ENCODE measurements at places on chromosomes 16 and 17.

- no peak for DNase-seq
These were observed 94.7 kb upstream of the MPHOSPH6 start for GRCh38 chr16:82264756-82265155.

DNA sequence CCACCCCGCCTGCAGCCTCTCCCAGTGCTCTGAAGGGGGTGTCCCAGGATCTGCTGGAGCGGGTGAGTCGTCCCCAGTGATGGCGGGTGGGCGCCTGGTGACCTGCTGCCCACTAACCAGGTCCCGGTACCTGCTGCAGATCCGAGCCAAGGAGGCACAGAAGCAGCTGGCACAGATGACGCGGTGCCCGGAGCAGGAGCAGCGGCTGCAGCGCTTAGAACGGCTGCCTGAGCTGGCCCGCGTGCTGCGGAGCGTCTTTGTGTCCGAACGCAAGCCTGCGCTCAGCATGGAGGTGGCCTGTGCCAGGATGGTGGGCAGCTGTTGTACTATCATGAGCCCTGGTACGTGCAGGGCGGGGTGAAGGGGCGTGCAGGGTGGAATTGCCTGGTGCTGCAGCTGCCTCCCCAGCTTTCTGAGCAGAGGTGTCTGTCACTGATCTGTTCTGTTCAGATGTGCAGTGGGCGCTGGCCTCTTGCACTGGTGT lies 3.6 kb downstream of the CDT1 start:
- no peak for DNase-seq

DNA sequence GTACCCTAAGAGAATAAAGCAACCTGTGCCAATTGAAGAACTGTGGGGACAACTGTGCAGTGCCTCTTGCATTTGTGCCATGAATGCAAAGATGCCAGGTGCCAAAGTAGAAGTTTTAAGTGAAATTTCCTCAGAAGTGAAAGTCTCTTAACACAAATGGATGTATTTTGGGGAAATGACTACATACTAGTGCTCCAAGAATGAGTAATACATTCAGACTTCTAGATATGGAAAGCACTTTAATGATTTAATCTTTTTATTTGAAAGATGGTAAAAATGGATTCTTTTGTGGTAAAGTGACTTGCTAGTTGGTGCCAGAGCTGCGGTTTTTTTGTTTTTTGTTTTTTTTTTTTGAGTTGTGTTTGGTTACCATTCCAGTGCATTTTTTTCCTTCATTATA lies 15.0 kb downstream of the UTP18 start:
- DNase-seq = no peak

DNA sequence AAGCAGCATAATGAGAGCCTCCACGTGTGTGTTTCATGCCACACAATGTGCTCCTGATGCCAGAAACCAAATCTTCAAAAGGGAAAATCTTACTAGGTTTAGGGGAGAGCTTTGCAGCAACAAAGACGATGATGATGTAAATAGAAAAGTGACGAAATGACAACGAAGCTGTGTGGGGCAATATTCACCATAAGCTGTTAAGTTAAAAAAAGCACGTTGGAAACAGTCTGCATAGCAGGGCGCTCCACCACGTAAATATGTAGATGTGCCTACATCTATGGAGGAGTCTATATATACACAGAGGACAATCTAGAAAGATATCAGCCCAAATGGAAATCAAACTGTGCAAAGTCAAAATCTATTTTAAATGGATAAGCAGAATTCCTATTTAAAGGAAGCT lies 61.0 kb downstream of the RPH3AL start:
- no peak for DNase-seq

DNA sequence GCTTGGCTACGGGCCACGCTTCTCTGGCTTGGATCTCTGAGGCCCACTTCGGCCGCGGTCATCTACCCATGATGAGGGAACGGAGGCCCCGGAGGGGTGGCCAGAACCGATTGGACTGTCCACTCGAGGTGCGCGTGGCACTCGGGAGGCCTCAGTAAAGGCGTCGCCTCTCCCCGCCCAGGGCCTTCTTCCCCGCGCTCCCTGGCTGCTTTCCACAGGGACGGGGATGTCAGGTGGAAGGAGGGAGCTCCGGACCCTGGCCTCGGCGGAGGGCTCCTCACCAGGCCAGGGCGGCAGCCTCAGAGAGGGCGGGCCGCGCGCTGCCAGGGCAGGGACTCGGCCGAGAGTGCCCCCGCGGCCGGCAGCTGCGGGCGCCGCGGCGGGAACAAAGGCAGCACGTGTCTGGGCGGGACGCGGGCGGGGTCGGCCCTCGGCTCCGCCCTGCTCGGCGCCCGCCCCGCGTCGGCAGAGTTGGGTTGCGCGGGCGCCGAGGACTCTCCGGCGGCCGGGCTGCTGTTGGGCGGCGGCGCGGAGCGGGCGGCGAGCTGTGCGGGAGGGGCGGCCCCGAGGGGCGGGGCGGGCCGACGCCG lies 587 bp upstream of the CDK5R1 start:
- DNase-seq = no peak

DNA sequence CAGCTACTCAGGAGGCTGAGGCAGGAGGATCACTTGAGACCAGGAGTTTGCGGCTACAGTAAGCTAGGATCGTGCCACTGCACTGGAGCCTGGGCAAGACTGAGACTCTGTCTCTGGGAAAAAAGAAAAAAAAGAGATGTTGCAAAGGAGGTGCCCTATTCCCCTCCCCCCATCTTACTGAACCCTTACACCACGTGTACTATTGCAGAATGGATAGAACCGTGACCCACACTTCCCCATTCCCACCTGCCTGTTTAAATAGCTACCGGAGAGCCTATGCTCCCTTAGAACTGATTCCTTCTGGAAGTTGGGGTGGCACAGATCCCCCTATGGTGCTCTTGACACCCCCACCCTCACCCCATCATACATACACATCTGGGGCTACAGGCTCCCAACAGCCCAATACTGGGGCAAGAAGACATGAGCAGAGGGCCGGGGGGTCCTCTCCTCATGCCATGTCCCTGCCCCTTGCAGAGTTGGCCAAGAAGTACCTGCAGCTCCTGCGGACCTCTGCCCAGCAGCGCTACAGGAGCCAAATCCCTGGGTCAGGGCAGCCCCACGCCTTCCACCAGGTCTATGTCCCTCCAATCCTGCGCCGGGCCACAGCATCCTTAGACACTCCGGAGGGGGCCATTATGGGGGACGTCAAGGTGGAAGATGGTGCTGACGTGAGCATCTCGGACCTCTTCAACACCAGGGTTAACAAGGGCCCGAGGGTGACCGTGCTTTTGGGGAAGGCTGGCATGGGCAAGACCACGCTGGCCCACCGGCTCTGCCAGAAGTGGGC lies 35.7 kb downstream of the NLRC5 start:
- no peak for DNase-seq

GRCh38 chr16:53502331-53503269 lies at the start of gene AKTIP:
Gene AKTIP, minus strand, starts transcription at chr16:53503209. Its CDS starts 2,950 bp downstream, at chr16:53500259.
- no peak for DNase-seq

- DNase-seq = no peak
These were observed 137.1 kb upstream of the AXIN2 start for GRCh38 chr17:65698381-65699061.

DNA sequence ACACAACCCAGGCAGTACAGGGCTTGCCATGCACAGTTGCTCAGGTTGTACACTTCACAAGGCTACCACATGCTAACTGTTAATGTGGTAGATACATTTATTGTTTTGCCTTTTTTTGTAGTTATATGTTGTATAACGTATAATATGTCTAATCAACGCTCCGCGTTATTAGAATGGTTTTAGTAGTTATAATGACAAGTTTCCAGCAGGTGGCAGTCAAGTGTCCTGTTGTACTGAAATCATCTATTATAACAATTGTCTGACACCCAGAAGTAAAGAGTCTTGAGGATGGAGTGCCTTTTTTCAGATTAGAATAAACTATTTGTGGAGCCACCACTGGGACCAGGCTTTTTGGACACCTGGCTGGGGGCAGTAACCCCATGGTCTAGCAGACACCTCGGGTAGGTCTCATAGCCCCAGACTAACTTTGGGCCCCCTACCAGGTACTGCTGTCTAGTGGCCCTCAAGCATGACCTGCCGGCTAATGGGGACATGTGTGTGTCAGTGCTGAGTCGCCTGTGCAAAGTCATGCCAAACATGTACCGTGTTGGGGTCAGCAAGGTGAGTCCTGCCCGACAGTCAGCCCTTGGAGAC lies 32.8 kb downstream of the MYO15A start:
- DNase-seq = no peak

GRCh38 chr16:52725461-52725860 lies 178.5 kb upstream of the TOX3 start:
- no peak for DNase-seq

- no peak for DNase-seq
These were observed 8.2 kb upstream of the FOXJ1 start for GRCh38 chr17:76149214-76149613.

DNA sequence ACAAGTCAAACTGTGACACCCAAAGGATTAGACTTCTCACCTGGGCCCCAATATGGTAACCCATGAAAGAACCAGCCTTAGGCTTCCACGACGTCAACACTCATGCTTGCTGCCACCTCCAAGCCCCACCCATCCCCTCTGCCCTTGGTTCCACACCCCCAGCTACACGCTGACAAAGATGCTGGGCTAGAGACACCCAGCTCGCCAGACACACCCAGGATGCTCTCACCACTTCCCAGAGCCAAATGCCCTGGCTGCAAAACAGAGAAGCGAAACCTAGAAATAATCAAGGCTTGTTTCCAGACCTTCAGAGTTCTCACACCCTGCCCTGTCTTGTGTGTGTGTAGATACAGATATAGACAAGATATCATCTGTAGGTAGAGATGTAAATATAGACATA lies 26.0 kb upstream of the ADCY9 start:
- no peak for DNase-seq

GRCh38 chr17:29561554-29562517 lies 5.0 kb downstream of the ABHD15 start:
- no peak for DNase-seq

DNA sequence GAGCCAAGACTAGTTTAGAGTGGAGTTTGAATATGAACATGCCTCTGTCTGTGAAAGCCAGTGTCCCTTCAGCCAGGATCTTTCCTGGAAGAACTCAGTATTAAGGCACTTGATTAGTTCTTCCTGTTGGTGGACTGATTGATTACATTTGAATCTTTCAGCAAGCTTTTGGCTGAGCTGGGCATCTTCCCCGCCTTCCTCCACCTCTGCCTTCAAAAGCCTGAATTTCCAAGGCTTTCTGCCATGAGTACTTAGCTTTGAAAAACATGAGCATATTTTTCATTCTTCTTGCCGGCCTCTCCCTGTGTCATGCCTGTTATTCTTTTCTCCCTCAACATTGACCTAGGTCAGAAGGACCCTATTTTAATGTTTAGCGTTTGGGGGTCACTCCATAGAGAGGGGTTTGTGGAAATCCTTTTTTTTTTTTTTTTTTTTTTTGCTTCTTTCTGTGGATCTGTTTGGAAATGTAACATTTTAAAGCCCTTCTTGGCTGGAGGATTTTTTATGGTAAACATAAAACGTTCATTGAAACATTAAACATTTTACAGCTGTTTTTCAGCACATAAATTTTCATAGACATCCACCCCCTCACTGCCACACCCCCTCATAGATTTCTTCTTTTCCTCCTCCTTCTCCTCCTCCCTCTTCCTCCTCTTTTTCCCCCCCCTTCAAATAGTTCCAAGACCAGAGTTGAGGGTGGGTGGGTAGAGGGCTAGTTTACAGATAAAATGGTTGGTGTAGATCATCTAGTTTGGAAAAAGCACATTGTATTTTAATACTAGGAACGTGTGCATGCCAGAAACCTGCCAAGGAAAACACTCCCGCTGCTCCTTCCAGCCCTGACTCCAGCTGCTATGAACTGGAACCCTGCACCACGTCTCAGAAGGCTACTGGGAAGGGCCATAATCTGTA lies 645.9 kb downstream of the WWOX start:
- DNase-seq = no peak

Data from stimulated activated CD4-positive, alpha-beta T cell treated with anti-CD3 and anti-CD28 coated beads, TNF-alpha, amount 100 ng/mL, for 1 hour (primary cell).